ENCODE measurements at places on chromosomes 3 and 15. TPM values are rescaled to one million over a fixed set of nuclear protein-coding genes. Genes with fewer than 3 reads are reported as not detected.

DNA sequence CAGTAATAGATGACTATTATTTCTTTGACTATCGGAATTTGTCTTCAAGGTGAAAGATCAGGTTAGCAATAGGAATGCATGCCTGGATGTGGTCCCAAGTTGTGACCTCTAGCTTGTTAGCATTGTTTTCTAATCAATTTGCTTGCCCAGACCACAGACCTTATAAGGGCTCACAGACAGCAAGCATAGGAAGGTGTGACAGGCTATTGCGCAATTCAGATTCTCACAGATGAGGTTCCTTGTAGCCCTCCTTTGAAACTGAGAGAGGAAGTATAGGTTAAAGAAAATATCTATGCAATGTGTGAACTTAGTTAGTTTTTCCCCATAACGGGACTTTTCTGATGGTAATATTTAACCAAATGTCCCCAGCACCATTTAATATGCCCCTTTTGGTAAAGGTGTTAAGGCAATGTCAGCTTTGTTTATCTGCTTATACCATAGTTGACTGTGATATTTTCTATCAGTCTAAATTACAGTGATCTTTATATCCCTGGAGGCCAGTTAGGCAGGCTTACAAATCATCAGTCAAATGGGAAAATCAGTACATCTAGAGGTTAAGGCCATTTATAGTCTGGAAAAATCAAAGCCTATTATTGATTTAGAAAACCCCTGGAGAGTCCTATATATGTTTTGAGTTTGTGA, 168.1 kb upstream of the MBNL1 start:
- no peak for DNase-seq

DNA sequence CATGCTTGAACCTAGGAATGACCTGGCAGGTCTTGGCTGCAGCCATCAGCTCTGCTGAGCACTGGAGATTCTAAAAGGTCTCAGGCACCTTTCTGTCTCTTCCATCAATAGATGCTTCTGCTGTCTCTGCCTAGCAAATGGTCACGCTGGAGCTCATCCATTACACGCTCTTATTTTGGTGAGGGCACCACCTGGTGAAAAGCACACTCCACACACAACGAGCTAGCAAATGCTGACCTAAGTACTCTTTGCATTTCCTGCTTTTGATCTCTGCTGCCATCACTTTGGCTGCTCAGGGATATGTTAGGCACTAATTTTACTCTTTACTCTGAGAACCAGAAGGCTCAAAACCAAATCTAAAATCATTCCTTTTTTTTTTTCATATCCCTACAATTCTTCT, 91.3 kb downstream of the RAB11A start:
- no peak for DNase-seq

- no peak for DNase-seq
These were observed 215.6 kb upstream of the AZI2 start for GRCh38 chr3:28564211-28564610.

THSD4 gene
- total RNA-seq: 11.8 TPM

GRCh38 chr3:58325525-58325992, 7.1 kb upstream of the PXK start:
- no peak for DNase-seq
